Activated CD8-positive, alpha-beta memory T cell treated with anti-CD3 and anti-CD28 coated beads, Interleukin-2, amount 50 U/mL, for 4 hours (primary cell): ENCODE measurements at places on chromosomes 4 and X.

GRCh38 chrX:46386511-46386910, 158.7 kb downstream of the ZNF674 start:
- DNase-seq = no peak

DNA sequence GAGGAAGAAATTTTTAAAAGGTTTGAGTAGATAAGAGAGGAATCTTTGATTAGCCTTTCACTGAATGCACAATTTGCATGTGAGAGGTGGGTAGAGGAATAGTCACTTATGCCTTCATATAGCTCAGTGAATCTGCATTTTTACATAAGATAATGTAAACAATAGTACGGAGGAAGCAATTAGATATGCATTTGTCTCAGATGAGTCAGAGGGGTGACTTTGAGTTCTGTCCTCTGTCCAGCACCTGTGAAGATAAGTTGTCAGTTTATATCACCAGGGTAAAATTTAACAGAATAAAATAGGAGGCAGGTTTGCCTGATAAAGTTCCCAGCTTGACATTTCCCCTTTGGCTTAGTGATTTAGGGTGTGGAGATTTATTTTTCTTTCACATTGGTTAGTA, 841.9 kb downstream of the PCDH18 start:
- no peak for DNase-seq

DNA sequence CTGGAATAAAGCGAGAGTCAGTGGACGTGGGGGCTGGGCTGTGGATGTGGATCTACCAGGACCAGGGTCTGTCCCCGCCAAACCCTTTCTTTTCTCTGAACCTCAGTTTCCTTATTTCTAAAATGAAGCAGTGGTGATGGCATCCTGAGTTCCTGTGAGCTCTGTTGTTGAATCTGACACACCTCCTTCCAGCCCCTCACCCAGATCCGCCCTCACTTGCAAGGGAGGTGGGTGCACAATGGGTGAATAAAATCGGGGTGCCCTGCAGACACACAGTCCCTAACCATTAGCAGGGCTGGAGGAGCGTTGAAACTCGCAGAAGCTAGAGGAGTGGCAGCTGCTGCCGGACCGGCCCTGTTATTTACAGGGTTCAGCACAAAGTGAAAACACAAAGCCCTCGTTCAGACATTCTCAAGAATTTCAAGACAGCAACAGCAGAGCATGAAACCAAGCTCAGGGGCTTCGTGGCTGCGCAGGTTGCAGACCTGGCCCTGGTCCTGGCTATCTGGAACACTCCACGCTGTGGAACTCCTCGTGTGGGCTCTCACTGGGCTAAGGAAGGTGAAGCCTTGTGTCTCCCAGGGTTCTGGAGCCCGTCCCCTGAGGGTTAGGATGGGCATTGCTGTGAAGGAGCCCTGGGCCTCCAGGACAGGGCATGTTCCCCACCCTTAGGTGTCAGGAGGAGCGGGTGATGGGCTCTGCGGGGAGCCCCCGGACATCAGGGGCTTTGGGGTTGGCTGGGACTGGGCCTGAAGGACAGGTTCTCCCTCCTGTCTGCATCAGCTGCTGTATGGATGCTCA, 42.9 kb downstream of the PSAPL1 start:
- DNase-seq = no peak

DNA sequence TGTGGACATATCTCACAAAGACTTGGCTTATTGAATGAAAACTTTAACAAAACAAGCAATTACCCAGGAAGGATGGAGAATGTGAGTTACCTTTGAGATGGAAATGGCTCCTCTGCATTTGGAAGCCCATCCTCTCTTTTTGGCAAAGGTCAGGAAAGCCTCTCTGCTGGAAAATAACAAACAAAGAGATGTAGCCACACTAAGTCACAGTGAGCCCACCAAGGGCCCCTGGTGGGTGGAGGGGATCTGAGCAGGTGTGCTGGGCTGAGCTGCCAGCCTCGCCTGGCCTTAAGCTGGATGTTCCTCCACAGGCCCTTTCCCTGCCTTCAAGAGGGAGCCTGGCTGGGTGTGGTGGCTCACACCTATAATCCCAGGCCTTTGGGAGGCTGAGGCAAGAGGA, 269.2 kb downstream of the HNRNPD start:
- DNase-seq = no peak

DNA sequence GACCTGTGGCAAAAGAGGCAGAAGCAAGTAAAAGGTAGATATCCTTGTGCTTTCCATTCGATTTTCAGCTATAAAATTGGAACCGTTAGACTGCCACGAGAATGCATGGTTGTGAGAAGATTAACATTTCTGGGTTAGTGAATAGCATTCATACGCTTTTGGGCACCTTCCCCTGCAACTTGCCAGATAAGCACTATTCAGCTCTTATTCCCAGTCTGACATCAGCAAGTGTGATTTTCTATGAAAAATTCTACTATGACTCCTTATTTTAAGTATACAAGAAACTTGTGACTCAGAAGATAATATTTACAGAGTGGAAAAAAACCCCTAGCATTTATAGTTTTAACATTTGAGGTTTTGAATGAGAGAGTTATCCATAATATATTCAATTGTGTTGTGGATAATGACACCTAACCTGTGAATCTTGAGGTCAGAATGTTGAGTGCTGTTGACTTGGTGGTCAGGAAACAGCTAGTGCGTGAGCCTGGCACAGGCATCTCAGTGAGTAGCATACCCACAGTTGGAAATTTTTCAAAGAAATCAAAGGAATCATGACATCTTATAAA, 3.9 kb downstream of the FGB start:
- no peak for DNase-seq

GRCh38 chrX:130343411-130343810, 3.7 kb downstream of the SLC25A14 start:
- no peak for DNase-seq

- peak; percentile 33 for DNase-seq
Measured at GRCh38 chr4:119041951-119042560, 93.6 kb upstream of the MYOZ2 start.

GRCh38 chr4:41873380-41874295, 61.6 kb upstream of the TMEM33 start:
- no peak for DNase-seq

- no peak for DNase-seq
Measured at GRCh38 chr4:7333801-7334421, 100.8 kb downstream of the PSAPL1 start.

DNA sequence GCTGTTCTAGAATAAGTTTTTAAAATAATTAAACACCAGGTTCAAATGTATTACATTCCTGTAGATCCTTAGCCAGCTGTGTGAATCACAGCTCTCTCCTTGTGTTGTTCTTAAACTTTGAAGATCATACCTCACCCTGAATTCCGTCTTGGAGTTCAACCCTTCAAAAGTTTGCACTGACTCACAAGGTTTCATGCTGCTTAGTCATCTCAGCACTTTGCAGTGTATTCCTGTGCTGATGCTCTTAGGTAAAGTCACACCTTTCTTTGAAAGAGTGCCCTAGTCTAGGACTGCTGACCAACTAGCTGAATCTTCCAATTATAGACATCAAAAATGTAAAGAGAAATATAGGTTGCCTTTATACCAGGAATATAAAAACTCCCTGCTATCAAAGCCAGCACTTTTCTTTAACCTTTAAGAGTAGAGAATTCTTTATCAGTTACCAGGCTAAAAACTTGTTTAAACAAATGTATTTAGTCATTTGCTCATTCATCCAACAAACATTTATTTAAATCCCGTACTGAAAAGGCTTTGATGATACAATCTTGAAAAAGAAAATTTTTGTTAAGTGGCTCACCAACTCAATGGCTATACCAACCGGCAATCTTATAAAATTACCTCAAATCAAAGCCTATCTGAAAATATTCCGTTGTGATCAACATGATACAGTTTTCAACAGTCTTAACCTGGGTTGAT, 169.7 kb downstream of the RAP1GDS1 start:
- DNase-seq = no peak

- DNase-seq = no peak
Measured at GRCh38 chrX:155577682-155578081, 35.1 kb downstream of the TMLHE start.

GRCh38 chr4:184409911-184410692, 64.2 kb downstream of the IRF2 start:
- peak; percentile 49 for DNase-seq

DNA sequence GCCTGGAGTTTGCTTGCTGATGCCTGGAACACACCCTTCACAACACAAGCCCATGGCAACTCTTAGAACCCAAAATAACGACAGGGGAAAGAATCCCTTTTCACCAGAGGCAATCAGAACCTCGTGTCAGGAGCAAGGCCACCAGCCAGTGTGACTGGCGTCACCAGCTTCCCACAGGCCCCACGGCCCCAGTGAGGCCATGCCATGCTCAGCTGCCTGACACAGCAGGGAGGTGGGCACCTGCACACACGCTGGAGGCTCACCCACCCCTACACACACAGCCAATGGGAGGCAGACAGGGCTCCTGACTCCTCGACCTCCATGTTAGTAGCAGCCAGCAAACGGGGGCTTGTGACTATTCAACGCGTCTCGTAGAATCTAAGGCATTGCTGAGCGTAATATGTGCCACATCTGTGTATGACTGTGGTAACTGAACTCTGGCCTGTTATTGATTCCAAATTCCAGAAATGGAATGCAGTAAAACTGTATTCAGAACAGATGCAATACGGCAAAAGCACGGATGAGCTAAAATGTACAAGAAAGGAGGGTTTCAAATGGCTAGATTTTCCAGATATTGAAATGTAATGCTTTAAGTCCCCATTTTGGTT, 28.5 kb downstream of the RNF212 start:
- no peak for DNase-seq

DNA sequence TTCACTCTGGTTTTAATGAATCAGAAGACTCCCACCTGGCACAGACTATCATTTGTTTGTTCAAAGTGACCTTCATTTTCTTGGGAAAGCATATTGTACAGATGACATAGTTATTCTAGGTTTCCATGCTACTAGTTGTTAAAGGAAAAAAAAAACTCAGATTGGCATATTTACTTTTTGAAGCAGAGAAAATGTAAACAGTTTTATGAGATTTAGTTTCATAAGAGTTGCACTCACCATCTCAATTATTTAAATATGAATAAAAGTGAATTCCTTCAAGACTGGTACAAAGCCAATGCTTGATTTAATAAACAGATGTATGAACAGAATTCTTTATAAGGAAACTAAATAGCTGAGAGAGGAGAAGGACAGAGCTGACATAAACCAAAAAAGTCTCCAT, 280.3 kb upstream of the UGT8 start:
- no peak for DNase-seq

- no peak for DNase-seq
Measured at GRCh38 chrX:149629730-149630387, 1.7 kb downstream of the TMEM185A start.

DNA sequence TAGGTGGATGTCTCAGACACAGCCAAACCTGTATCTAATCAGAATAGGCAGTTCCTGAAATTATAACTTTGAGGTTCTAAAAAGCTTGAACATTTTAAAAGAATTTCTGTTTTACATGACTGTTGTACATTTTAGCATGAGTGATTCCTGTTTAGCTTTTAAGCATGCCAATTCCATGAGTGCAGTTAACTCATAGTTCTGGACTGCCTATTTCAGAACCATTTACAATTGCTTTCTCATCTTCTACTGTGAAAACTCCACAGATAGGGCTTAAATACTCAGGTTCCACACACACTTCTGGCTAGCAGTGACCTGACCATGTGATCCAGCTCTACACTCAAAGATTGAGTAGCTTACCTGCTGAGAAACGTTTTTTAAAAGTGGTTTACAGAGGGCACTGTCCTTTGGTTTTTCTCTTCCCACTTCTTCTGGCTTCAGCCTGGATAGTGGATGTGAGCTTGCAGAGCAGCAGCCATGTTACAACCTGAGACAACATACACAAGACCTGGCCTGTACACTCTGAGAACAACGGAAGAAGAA, 280.8 kb downstream of the ANKRD50 start:
- no peak for DNase-seq

DNA sequence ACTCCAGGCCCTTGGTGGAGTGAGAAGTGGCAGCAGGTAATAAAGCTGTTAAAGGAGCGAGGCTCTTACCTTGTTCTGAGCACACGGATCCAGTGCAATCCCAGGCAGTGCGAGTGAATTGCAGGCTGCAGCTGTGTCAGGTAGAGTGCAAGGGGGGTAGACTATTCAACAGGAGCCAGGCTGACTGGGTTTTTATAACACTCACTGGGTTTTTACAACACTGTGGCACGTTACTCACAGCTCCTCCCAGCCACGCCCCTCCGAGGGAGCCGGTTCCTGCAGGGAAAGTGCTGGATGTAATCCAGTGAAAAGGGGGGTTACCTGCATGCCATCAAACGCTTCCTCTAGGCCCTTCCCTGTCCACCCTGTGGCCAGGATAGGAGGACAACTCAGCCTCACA, 358 bp downstream of the FGFBP1 start:
- no peak for DNase-seq

- DNase-seq = no peak
Measured at GRCh38 chr4:183455431-183456195, 11.2 kb downstream of the CDKN2AIP start.

DNA sequence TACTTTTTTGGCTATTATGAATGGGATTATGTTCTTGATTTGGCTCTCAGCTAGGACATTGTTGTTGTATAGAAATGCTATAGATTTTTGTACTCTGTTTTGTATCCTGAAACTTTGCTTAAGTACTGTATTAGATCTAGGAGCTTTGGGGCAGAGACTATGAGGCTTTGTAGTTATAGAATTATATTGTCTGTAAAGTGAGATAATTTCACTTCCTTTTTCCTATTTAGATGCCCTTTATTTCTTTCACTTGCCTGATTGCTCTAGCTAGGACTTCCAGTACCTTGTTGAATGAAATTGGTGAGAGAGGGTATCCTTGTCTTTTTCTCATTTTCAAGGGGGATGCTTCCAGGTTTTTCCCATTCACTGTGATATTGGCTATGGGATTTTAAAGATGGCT, 28.1 kb downstream of the ADAM29 start:
- DNase-seq = no peak

DNA sequence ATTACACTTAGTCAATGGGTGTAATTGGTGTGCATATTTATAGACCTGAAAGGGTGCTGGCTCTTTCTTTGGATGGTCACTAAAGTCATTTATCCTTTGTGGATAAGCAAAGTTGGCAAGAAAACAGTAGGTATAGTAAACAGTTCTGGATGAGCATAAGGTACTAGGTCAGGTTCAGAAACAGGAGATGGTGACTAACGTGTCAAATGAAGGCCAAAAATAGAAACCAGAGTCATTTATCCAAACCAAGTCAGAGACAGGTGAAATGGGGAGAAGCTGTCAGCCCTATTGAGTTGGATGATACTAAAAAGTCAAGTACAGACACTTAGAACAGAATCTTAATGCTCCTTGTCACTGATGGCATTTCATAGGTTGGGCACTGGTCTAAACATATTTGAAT, 313.1 kb downstream of the KLHL13 start:
- DNase-seq = no peak

GRCh38 chr4:1024882-1025545, 13.6 kb downstream of the FGFRL1 start:
- DNase-seq = no peak
